Stimulated activated CD4-positive, alpha-beta T cell treated with anti-CD3 and anti-CD28 coated beads, Interleukin-4, amount 100 ng/mL, for 24 hours (primary cell): ENCODE measurements at places on chromosomes 4 and X.

- no peak for DNase-seq
Measured at GRCh38 chr4:165199286-165199685, 8.1 kb upstream of the KLHL2 start.

GRCh38 chrX:56309881-56310280 lies 77.7 kb downstream of the KLF8 start:
- DNase-seq: no peak

GRCh38 chr4:144374065-144374464 lies 233.5 kb upstream of the GYPA start:
- DNase-seq: no peak

DNA sequence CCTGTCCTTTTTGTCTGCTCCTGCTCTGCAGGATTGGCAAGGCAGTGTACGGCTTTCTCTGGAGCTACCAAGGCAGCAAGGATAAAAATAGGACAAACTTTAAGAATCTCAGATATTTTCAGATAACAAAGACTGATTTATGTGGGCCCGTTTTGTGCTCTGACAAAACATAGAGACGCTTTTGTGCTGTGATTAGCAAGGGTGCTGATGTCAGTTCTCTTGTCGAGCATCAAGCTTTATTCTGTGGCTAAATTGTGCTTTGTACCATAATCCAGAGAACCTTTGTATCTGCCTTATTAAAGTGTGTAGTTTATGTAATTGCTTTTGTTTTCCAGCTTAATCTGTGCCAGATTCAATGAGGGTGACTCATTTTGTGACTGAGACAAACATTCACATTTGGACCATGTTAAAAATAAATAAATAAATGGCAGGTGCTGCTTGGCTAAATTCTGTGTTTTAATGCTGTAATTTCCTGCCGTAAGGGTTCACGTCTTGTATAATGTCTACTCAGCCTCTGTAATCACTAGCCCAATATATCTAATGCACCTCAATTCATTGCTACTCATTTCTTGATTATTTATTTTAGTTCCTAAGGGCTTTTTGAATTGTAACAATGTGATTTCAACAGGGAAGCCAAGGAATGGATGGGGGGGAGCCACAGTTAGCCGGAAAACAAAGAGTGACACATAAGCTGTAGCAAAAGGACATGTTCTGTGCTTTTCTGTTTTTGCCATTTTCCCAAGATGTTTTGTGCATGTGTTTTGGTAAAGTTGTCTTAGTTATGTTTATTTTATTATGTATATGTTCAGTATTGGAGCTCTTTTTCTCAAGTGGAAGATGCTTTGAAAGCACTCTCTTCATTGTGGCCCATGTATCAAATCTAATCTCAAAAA lies 75.1 kb downstream of the GAB1 start:
- DNase-seq: no peak

DNA sequence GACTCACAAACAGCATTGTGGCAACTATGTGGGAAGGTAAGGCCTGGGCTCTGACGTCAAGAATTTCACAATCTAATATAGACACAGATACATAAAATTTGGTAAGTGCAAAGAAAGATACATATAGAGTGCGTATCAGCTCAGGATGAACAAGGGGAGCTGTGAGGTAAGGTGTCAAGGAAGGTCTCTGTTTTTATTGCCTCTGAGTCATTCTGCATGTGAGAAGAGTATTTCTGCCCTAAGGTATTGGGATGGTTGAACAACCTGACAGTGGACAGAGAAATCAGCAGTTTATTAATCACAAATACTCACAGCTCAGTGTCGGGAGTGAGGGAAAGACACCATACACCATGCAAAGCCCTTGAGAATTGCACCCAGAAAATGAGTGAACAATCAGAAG lies 89.8 kb downstream of the COMMD8 start:
- DNase-seq: no peak

GRCh38 chr4:159526172-159526571 lies 423.3 kb downstream of the RAPGEF2 start:
- no peak for DNase-seq
